ENCODE measurements at places on chromosomes 7 and 10.
A peak's percentile ranks its signal among the peaks of the same experiment; 100 is the strongest.

- DNase-seq, result peak; percentile 79
Measured at GRCh38 chr7:94183289-94183749, 179.2 kb upstream of the BET1 start.

- no peak for DNase-seq
Measured at GRCh38 chr7:51590746-51591145, 274.1 kb upstream of the COBL start.

DNA sequence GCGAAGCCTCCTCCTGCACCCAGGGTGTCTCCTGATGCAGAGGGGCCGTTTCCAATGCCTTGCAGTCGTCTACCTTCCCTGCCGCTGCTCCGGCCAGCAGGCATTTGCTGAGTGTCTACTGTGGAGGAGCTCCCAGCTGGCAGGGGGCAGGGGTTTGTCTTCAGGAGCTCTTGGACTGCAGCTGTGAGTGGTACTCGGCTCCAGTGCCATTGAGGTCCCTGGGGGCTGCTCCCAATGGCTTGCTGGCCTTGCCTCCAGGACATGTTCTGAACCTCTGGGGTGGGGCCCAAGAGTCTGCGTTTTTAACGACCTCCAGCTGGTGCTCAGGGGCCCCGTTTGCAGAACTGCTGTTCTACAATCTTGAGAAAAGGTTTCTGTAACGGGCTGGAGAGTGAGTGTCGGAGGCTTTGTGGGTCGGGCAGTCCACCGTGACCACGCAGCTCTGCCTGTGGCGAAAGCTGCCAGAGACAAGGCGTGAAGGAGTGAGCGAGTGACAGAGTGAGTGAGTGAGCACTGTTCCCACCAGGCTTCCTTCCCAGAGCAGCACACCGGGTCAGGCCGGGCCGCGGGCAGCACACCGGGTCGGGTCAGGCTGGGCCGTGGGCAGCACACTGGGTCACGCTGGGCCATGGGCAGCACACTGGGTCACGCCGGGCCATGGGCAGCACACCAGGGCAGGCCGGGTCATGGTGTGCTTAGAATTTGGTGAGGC lies 520.2 kb downstream of the PTPRN2 start:
- no peak for DNase-seq

DNA sequence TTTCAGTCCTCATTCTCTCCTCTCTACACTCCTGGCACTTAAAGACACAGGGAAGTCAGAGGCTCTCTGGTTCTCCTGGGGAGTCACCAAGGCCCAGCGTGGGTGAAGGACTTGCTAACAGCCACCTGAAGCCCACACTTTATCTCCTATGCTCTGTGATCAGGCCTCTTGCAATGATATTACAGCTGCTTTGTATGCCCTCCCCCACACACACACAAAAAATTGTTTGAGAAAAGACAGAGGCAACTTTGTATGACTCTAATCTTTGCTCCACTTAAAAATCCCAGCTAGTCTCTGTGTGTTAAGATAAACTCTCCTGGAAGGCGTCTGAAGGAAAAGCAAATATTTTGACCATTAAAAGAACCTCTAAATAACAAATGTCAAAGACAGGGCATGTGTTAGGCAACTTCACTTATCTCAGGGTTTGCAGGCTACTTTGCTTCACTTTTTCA lies 507.2 kb downstream of the TNS3 start:
- no peak for DNase-seq

GRCh38 chr10:38102880-38103279 lies 8.7 kb downstream of the ZNF37A start:
- DNase-seq, result no peak

DNA sequence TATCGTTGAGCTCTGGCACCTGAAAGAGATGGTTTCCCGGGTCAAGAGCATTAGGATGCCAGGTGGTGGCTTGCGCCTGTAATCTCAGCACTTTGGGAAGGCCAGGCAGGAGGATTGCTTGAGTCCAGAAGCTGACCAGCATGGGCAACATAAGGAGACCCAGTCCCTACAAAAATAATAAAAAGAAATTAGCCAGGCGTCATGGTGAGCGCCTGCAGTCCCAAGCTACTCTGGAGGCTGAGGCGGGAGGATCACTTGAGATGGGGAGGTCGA lies 6.1 kb upstream of the KCP start:
- DNase-seq, result no peak

- DNase-seq, result no peak
Measured at GRCh38 chr10:45427262-45427969, 53.4 kb downstream of the ALOX5 start.

GRCh38 chr10:112614586-112614985 lies 167.6 kb downstream of the VTI1A start:
- no peak for DNase-seq

DNA sequence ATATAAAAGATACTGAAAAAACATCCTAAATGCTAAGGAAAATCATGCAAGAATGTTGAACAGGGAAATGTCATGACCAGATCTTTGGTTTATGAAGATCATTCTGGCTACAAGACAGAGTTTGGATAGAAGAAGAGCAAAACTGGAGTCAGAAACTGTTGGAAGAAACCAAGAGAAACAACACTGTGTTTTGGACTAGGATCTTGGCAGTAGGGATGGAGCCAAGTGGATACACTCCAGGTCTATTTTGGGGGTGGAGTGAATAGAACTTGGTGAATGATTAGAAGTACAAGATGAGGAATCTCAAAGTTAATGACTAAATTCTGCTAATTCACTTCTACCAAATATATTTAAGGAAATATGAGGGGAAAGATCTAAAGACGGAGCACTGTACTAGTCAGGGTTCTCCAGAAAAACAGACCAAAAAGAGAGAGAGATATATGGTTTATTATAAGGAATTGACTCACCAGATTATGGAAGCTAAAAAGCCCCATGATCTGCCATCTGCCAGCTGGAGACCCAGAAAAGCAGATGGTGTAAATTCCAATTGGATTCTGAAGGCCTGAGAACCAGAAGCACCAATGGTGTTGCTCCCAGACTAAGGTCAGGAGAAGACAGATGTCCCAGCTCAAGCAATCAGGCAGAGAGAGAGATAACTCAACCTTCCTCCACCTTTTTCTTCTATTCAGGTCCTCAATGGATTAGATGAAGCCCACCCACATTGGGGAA lies 254.9 kb downstream of the TRIL start:
- DNase-seq, result no peak

GRCh38 chr7:18096087-18096486 lies 68.4 kb upstream of the PRPS1L1 start:
- no peak for DNase-seq

GRCh38 chr10:76211691-76212090 lies 780.3 kb downstream of the LRMDA start:
- no peak for DNase-seq

DNA sequence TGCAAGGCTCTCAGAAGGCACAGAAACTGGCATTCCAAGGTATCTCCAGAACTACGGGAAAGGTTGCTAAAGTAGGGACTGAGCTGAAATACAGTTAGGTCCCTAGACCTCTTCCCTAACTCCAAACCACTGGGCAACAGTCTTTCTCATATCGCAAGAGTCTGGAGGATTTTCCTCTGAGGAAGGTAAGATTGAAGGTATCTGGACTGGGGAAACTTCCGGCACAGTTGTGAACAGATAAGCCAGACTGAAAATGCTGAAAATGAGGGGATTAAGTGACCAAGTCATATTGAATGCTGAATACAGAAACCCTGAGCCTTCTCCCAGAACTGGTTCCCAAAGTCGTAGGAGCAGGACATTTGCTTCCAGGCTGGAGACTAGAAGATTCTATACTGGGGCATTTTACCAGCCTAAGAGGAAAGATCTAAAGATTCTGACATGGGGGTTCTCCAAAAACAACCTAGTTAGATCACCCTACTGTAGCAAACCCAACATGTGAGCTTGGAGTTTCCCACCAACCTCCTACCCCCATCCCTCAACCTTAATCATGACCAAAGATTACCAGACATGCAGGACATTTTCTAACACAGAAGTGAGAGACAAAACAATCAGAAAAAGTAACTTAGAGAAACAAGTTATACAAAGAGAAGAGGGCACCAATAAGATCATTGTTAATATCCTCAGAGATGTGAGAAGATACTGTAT lies 2.8 kb upstream of the PRRT4 start:
- DNase-seq, result no peak

GRCh38 chr10:47329855-47330254 lies 7.6 kb downstream of the GDF2 start:
- no peak for DNase-seq

GRCh38 chr10:57979491-57979890 lies 288.2 kb downstream of the IPMK start:
- no peak for DNase-seq

DNA sequence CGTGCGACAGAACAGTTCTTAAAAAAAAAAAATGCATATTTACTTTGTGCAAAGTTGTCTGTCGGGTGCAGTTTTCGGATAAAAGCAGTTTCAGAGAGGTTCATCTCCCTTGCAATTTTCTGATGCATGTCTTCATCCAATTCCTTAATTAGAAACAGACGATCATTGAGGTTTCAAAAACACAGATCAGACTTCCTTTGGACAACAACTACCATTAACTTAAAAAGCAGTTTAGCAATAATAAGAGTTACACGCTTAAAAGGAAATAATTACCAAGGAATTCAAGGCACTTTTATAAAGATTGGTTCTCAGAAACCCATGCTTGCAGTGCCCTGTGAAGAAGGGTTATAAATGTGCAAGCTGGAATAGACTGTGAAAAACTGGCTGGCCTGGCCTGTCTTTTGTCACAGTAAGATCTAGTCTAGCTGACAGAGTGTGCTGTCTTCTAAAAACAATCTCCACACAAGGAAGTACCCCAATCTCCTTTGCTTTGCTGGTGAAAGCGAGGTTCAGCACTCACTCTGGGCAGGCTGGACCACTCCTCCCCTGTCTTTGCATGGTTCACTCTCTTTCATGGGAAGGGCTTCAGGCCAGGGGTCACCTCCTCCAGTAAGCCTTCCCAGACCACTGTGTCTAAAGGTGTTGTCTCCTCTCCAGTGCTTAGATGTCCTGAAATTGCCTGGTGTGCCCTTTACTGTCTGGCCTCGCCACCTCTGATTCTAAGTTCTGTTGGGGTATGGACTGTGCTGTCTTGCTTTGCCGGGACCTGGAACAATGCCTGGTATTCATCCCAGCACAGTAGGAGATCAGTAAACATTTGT lies 34.8 kb upstream of the HNRNPH3 start:
- DNase-seq, result peak; percentile 53

DNA sequence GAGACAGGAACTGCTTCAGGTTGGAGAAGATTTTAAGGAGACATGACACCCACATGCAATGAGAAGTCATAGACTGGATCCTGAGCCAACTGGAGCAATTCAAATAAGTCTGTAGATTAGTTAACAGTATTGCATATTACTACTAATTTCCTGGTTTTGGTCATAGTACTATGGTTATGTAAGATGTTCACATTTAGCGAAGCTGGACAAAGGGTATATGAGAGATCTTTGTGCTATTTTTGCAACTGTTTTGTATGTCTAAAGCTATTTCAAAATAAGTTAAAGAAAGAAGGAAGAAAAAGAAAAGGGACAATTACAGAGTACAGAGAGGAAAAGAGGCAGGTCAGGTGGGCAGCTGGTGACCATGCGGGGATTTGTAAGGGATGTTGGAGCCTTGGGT lies 116.5 kb upstream of the SVIL start:
- DNase-seq, result no peak

DNA sequence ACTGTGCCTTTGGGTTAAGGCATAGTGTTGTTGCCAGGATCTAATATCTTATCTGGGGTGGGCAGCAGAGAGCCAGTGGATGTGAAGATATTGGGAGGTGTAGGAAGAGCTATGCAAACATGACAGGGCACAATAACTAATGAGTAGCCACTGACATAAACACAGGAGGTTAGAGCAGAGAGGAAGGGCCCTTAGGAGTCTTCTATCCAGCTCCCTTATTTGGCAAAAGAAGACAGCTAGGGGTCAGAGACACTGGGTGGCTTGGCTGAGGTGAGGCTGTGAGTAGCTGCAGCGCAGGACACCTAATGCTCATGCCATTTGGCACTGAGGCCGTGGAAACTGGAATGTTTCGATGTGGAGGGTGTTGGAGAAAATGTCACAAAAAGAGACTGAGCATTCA lies 176.3 kb upstream of the TCF7L2 start:
- no peak for DNase-seq

- no peak for DNase-seq
Measured at GRCh38 chr7:37118004-37118403, 330.7 kb downstream of the ELMO1 start.

All from GM03348 (cell line).